NCI-H1417 (cell line): ENCODE measurements at places on chromosomes 7 and 10.
A peak's percentile ranks its signal among the peaks of the same experiment; 100 is the strongest.

DNA sequence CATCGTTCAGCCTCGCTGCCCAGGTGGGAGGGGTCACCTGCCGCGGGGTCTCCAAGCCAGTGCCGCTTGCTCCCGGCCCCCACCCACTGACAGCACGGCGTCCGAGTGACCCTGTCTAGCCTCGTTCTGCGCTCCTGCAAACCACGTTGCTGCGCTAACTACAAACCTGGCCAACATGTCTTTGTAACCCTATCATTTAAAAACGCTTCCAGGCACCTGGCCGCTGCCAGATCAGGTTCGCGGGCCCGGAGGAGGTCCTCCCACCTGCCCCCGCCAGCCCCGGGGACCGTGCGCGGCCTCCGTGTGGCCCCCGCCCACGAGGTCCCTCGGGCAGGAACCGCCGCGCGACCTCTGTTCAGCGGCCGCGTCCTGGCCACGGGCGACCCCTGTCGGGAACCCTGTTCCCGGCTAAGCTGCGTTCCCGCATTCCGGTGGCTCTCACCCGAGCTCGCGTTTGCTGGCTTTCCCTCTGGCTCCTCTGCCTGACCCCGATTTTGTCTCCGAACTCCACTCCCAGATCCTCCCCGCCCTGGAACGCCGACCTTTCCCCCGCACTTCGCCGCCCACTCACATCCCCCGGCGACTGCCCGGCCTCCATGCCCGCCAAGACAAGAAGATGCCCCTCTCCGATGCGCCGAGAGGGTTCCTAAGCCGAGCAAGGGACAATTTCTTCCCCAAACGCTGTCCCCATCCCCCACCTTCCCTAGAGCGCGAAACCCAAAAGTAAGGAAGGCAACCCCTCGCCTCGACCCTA is 2.4 kb downstream of the SFMBT2 start:
- peak; percentile 61 for DNase-seq

DNA sequence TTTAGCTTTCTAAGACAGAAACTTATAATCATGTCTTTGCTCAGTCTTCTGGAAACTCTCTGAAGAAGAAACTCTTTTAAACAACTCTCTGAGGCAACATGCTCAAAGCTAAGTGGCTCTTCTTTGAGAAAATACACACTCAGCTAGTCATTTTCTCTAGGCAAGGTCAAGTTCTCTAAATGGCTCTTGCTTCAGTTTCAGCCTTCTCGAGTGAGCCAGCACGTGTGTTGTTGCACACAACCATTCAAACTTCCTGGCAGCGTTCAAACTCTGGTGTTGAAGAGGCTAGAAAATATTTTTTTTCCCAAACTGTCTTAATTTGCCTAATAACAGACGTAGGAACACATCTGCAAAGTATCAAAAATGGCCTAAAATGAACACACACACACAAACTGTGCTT is 129.1 kb downstream of the THSD7A start:
- DNase-seq, result no peak

GRCh38 chr7:20141666-20142065 is 75.5 kb downstream of the MACC1 start:
- DNase-seq, result no peak

DNA sequence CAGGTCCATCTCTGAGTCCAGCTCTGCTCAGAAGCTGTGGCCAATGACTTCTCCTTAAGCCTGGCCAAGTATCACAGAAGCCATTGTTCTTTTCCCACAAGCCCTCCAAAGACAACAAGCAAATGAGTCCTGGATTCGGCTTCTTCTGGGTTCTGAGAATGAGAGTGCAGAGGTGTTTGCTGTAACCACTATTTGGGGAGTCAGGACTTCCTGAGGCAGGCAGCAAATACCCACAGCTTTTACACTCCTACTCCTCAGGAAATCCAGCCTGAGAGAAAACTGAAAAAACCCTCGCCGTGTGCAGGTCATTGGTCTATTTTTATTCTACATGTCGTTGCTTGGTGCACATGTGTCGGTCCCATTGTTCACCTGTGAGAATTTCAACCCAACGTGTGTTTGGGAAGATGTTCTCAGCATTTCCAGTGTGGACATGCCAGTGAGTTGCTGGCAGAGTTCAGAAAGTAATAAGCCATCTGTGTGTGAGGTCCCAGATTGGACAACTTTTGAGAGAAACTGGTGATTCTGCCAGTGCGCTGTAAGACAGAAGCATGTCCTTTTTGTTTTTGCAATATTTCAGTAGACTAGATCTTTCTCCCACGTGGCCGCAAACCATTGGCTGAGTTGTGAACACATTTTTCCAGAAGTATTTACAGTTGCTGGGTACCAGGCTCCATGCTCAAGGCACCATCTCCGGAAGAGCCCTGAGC is 121.6 kb upstream of the LYZL2 start:
- DNase-seq, result no peak

GRCh38 chr10:95392681-95393164 is 101.9 kb upstream of the PDLIM1 start:
- no peak for DNase-seq

- DNase-seq, result no peak
These were observed 175.0 kb upstream of the CHRM2 start for GRCh38 chr7:136693166-136694119.
